ENCODE measurements at places on chromosomes 7 and 10. TPM values are rescaled to one million over a fixed set of nuclear protein-coding genes. Genes with fewer than 3 reads are reported as not detected.

The TAS2R41 gene
- total RNA-seq: not detected

The C10orf95 gene
- 2.3 TPM for total RNA-seq

The PNLIPRP1 gene
- not detected for total RNA-seq

The SPDYE2B gene
- total RNA-seq: not detected

The OPALIN gene
- not detected for total RNA-seq

The CH25H gene
- total RNA-seq: not detected

The CALML3 gene
- total RNA-seq: 7.7 TPM

The SPAM1 gene
- total RNA-seq: not detected

The KCP gene
- 0.49 TPM for total RNA-seq

The RSBN1L gene
- total RNA-seq: 13.5 TPM

The CALHM3 gene
- not detected for total RNA-seq

The ATP6V0A4 gene
- 0.23 TPM for total RNA-seq

The EMX2 gene
- total RNA-seq: not detected

The ZNF655 gene
- 51.1 TPM for total RNA-seq

The SH2D4B gene
- total RNA-seq: not detected
